D341Med (cell line): ENCODE measurements at places on chromosomes 5 and 9.

DNA sequence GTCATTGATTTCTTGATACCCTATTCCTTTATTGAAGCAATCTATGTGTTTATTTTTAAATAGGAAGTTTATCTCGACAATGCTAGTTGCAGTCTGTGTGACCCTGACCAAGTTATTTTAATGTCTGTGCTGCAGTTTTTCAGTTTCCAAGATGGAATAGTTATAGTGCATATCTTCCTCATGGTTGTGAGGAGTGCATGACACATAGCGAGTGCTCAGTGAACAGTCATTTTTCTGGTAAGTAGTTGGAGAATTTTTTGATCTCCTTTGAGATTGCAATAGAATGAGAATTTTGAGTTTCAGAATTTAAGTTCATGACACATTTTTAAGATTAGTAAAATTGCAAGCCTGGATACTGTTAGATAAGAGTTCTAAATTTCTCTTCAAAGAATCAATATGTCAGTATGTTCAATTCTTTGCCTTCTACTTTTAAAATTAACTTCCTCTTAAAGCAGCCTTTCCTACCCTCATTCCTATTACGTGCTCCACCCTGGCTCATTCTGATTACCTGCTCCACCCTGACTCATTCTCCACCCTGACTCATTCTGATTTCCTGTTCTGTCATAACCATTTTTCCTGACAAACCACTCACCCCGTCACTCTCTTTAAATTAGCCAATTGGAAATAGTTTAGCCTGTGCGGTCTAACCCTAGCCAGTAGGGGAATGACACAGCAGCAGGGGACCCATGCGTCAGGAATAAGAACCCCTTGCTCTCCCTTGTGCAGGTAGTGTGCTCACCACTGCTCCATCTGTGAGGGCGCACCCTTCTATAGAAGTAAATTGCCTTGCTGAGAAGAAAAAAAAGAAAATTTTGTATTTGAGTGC lies 30.7 kb downstream of the SPIN1 start:
- no peak for DNase-seq

DNA sequence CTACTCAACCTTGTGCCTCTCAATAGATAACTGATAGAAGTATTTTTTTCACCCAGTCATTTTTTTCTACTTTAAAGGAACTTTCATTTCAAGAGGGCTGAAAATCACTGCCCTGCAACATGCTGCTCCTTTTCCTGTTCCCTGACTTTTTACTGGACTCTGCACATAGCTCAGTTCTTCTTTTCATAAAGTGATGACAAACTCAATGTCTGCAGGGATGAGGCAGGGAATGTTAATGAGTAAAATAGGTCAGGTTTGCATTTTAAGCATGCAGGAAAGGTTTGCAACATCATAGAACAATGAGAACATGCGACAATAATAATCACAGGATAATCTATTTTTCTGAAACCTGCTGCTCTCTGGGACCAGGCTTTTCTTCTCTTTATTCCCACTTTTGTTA lies 172.2 kb upstream of the SGCD start:
- no peak for DNase-seq

GRCh38 chr5:143542798-143543144 lies 139.3 kb upstream of the NR3C1 start:
- DNase-seq, result no peak

DNA sequence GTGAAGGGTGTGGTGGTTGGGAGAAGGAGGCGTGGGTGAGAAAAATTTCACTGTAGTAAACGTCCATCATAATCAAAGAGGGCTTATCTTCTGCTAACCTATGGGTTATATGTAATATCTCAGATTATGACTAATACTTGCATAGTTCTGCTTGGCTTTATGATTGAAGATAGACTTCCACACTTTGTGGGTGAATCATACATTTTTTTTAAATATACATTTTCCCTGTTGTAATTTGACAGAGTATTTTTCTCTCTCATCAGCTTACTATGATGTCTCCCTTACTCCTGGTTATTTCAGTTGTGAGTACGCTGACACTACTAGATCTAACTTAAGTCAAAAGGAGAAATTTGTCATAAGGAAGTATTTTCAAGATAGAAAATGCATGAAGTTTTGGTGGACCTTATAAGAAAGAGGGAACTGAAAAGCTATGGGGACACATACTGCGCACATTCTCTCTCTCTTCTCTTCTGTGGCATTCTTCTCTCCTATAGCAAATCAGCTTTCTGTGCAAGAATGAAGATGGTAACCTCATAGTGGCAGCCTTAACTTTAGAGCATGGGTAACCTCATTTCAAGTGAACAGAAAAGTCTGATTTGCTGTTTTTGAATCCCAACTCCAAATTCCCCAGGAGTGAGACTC lies 4.9 kb upstream of the JAK2 start:
- DNase-seq, result no peak

DNA sequence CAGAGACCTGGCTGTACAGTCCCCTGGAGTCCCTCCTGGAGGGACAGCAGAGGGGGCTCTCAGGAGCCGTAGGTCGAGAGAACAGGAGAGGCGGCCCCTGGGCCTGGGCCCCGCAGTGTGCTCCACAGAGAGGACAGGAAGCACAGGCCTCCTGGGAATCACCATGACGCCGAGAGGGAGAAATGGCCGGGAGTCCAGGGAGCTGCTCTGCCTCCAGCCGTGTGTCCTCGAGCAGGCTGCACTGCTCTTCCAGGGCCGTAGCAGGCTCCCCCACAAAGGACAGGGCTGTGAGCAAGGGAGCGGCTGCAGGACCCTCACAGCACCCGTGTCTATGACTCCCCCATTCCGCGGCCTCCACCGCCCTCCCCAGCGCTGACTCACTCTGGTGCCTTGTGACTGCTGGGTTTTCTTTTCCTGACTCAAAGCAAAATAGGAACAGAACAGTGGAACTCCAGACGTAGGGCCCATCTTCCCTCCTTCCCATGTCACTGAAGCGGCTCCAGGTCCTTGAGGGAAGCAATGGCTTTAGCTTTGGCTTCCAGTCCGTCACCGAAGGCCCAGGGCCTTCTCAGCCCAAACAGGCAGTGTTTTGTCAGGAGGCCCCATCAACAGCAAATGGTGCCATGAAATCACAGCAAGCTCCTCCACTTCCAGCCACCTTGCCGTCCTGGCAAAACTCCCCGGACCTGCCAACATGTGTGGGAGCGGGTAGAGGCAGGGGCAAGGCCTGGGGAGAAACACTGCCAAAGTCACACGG lies 114.2 kb downstream of the LHFPL2 start:
- DNase-seq, result no peak

DNA sequence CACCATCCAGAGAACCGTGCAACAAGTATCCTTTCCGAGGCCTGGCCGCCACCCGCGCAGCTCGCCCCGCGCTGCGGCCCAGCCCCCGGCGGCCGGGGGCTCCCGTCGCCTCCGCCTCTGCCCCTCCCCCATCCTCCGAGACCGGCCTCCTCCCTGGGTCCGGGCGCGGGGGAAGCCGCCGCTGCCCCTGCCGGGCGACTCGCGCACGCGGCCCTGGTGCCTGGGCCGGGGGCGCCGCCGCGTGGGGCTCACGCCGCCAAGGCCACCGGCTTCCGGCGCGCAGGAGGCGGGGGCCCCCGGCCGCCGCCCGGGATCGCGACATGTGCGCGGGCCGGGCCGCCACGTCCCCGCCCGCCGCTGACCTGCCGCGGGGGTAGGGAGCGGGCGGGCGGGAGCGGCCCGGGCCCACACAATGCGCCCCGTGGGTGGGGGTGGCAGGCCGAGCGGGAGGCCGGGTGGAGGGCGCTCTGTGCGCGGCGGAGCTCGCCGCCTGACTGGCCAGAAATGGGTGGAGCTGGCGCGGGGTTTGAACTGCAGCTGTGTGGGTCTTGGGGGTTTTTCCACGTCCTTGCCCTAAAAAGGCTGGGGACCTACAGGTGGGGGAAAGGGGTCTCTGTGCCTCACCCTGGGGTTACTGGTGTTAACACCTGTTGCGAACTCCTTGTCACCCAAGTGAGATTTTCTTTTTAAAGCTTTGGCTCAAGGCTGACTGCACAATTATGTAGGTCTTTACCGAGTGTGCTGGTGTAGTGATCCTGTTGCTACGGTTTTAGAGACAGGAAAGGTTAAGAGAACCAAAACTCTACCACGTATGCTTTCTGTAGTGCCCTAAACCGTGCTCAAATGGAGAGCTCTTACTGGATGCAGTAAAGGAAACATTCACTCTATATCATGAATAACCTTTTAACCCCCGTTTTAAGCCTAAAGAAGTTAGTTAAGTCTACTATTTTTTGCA lies 32.3 kb downstream of the TNPO1 start:
- peak; percentile 75 for DNase-seq

DNA sequence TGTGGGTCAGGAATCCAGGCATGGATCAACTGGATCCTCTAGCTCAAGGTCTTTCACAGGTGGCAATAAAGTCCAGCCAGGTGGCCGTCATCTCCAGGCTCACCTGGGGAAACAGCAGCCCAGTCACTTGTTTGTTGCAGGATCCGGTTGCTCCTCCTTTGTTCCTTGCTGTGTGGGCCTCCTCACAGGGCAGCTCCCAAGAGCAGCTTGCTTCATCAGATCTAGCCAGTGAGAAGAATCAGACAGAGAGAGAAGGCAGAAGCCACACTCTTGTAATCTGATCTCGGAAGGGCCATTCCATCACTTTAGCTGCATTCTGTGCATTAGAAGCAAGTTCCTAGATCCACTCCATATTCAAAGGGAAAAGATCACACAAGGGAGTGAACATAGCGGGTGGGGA lies 3.2 kb upstream of the HSD17B3 start:
- DNase-seq, result no peak

GRCh38 chr9:123365287-123365880 lies 9.4 kb downstream of the CRB2 start:
- no peak for DNase-seq

DNA sequence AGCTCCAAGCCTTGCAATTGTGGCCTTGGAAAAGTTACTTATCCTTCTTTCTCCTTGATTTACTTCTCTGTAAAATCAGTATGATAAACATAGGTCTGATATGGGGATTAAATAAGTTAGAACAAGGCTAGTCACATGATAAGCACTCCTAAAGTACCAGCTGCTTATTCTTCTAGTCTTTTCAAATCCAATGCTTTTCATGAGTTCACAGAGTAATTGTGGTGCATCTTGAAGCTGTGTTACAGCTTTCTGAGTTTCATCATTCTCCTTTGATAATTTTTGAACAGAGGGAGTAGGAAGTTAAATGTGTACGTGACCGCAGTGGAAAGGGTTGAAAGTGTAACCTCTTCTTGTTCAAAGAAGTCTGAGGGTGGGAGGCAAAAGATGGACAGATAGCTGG lies 38.8 kb upstream of the CCDC112 start:
- no peak for DNase-seq

DNA sequence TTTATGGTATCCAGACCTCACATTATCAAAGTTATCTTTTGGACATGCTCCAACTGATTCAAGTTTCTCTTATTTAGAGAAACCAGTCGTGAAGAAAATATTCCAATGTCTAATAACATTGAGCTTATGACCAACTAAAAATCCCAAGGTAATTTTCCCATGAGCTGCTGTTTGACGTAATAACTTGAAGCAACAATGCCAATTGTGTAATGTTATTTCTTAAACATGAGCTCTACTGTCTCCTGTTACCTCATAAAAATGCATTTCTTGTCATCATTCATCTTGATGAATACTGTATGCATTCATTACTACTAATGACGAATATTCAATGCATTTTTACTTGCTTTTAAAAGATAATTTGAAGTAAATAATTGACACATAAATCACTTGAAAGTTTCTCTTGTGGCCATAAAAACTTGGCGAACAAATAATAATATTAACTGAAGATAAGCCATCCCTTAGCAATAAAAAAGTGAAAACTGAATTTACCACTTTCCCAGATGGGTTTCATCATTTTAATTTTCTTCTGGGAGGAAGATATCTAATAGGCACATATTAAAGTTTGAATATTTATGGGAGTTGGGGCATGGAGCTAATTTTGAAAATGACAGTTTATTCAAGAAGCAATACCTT lies 424 bp upstream of the MARCOL start:
- DNase-seq, result no peak

GRCh38 chr5:79133121-79133656 lies 21.6 kb downstream of the BHMT start:
- no peak for DNase-seq

- DNase-seq, result no peak
Observed at GRCh38 chr5:53542926-53543325, 17.5 kb upstream of the NDUFS4 start.

GRCh38 chr5:170571875-170572852 lies 68.3 kb downstream of the KCNIP1 start:
- no peak for DNase-seq

DNA sequence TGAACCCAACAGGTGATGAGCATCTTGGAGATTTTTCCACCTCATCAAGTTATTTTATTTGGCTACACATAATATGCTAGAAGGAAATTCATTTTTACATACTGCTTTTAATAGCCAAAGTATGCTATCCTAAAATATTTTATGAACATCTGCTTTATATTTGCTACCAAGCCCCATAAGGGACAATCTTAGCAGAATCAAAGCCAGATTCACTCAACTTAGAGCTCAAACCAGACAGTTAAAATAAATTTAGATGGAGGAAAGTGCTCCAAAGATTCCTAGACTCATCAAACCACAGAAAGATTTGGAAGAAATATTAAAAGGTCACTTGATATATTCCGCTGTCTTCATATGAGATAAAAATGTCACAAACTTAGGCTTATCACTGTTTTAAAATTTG lies 637.1 kb upstream of the CCNG1 start:
- DNase-seq, result no peak

- DNase-seq, result no peak
Observed at GRCh38 chr5:77971776-77972468, 195.8 kb upstream of the TBCA start.

- DNase-seq, result no peak
Observed at GRCh38 chr5:60700416-60700757, 421 bp upstream of the DEPDC1B start.

GRCh38 chr5:112907166-112907631 lies 14.8 kb downstream of the REEP5 start:
- no peak for DNase-seq

DNA sequence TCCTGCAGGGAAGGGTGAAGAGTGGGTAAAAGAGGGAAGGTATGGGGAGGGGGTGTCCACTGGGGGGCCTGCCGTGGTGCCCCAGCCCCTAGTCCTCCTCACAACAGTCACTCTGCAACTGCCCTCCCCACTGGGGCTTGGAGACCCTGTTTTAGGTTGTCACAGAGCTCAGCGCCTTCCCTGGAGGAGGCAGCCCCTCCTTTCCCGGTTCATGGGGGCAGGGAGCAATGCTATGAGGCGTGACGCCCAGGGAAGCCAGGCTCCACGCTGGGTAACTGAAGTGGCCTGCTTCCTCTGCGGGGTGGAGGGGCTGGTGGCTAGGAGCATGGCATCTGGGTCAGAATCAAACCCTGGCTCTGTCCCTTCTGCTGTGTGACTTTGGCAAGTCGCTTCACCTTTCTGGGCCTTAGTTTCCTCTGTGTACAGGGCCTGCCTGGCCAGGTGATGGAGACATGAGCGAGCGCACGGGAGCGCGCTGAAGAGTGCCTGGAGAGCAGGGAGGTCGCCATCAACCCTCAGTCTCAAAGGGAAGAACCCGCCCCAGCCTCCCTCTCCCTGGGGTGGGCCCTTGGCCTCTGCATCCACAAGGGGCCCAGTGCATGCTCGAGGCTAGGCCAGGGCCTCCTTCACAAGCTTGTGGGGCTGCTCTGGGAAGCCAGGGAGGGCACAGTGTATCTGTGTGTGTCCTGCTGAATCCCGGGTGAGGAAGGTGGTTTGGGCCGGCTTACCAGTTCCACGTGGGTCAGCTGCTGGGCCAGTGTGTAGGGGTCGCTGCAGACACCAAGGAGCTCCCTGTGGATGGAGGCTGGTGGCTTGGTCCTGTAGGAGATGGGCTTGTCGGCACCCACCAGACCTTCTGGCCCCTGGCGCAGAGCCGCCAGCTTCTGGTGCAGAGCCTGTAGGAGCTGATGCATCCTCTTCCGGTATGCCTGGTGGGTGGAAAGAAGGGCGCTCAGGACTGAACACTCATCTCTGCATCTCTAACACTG lies 56.4 kb upstream of the RNF130 start:
- peak; percentile 26 for DNase-seq

GRCh38 chr9:114289106-114289505 lies 33.8 kb upstream of the ORM1 start:
- DNase-seq, result no peak
